Immature natural killer cell (primary cell): ENCODE measurements at places on chromosomes 11 and 22. TPM values are rescaled to one million over a fixed set of nuclear protein-coding genes. Genes with fewer than 3 reads are reported as not detected.

OR51B5 gene
- polyA plus RNA-seq, result not detected

- H3K27ac ChIP-seq, result no peak overlapping the region
- H3K36me3 ChIP-seq, result peaks cover 4% of the 10 kb centered on the region
- no peak for DNase-seq
- H3K27me3 ChIP-seq, result no peaks in the 10 kb centered on the region
Observed at GRCh38 chr22:49574881-49575702, 252.6 kb downstream of the BRD1 start.

GRCh38 chr11:1116104-1116503, 41.4 kb downstream of the MUC2 start:
- H3K4me3 ChIP-seq, result no peak overlapping the region
- no peak overlapping the region for H3K27ac ChIP-seq
- H3K27me3 ChIP-seq, result no peaks in the 10 kb centered on the region
- no peaks in the 10 kb centered on the region for H3K36me3 ChIP-seq
- DNase-seq, result no peak

DNA sequence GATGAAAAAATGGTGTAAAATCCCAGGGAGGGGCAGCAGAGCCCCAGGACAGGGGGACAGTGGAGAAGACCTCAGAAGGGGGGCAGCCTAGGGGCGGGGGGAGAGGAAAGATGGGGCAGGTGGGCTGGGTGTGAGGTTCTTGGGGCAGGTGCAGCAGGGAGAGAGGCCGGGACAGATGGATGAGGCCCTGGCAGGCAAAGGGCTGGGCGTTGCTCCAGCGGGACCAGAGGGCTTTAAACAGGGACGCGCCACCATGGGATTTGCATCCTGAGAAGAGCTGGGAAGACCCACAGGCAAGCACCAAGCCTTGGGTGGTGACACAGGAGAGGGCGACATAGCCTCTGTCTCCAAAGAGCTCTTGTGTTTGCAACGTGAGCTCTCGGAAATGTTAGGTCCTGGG, 1342.8 kb downstream of the TBC1D22A start:
- peak overlapping the region; percentile 21 for H3K27ac ChIP-seq
- peaks cover 10% of the 10 kb centered on the region for H3K27me3 ChIP-seq
- peaks cover 22% of the 10 kb centered on the region for H3K4me1 ChIP-seq
- H3K4me3 ChIP-seq, result no peak overlapping the region
- no peak for DNase-seq
- peaks cover 10% of the 10 kb centered on the region for H3K36me3 ChIP-seq

DNA sequence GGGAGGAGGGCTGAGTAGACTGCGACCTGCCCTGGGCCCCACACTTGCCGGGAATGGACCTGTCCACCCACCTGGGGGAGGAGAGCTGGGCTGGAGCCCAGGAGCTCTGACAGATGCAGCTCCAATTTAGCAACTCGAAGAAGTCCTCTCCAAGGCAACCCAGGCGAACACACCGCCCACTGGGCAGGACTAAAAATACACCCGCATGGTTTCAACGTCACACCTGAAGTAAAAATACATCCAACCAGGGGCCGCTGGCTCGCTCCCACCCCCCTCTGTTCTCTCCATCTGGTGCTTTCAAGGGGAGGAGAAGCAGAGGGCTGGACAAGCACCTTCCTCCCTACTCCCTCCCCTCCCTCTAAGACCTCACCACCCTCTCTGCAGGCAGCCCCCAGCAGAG, 119.9 kb downstream of the FEZ1 start:
- no peaks in the 10 kb centered on the region for H3K4me1 ChIP-seq
- no peak overlapping the region for H3K27ac ChIP-seq
- H3K27me3 ChIP-seq, result peaks cover 9% of the 10 kb centered on the region
- no peak for DNase-seq
- no peak overlapping the region for H3K4me3 ChIP-seq
